ENCODE measurements at places on chromosomes 2 and 18.

DNA sequence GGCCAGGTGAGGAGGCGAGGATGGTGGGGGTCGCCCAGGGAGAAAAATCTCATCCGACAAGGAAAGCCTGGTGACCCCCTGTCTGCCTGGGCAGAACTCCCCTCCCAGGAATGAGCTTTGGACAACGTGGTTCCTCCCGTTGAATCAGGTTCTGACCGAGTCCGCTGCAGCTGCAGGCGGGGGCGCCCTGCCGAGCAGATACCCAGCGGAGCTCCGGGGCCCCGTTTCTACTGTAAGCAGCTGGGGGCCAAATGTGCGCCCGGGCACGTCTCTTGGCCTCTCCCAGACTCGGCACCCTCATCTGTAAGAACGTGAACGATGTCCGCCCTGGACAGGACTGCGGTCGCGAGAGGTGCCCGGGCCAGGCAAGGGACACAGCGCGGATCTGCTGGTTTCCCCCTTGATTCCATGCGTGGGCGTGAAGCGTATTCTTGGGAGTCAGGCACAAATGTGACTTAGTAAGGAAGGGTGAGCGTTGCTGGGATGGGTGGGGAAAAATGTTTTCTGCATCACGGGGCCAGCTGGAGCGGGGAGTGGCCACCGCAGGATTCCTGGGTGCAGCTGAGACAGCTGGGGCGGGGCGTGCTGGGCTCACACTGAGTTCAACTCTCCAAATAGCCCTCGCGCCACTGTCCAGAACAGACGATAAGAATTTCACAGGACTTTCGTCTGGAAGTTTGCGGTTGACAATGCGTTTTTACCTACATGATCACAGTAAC, 20.2 kb upstream of the TUBB6 start:
- no peak for DNase-seq

- DNase-seq = no peak
Observed at GRCh38 chr18:74531043-74531442, 3.3 kb upstream of the CNDP1 start.

GRCh38 chr2:221850076-221850475, 278.0 kb upstream of the EPHA4 start:
- DNase-seq = no peak

DNA sequence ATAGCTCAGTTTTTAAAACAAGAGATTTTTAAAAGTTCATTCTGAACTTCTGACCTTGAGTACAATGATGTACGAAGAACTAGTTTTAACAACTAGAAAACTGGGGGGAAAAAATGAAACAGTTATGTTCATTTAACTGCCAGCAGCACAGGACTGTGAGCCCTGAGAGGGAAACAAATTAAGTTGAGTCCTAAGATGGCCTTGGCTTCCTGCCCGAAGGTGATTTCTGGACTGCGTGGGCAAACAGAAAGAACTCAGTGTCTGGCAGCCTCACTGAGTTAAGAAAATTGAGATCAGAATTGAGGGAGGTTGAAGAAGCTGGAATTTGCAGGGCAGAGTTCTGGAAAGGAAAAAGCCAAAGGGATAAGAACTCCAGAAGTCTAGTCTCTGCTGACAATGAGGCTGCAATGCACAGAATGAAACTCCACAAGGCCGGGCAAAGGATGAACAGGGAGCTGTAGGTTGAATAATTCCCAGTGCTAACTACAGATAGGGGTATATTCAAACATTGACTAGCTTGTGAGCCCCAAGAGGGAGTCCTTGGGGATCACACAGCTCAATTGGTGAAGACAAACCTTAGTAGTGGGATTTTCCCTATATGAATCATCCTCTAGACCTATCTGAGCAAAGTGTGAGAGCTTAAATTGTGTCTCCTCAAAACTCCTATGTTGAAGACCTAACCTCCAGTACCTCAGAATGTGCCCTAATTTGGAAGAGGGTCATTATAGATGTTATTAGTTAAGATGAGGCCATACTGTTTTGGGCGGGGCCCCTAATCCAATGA, 13.1 kb upstream of the CRACDL start:
- DNase-seq = no peak

DNA sequence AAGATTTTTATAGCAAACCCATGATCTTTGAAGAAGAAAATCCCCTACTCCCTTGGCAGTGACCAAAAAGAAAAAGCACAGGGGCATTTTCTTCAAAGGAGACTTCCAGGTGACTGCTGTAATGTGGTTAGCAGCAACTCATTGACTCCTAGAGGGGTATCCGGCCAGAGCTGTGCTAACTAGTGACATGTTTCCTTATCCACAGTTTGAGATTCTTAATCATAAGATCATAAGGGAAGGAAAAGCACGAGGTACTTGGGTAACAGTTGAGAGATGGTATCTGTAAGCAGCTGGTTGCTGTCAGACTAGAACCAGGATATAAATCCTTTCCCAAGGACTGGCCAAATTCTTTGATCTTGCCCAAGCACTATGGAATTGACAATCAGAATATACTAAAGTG, 124.7 kb downstream of the MREG start:
- no peak for DNase-seq

DNA sequence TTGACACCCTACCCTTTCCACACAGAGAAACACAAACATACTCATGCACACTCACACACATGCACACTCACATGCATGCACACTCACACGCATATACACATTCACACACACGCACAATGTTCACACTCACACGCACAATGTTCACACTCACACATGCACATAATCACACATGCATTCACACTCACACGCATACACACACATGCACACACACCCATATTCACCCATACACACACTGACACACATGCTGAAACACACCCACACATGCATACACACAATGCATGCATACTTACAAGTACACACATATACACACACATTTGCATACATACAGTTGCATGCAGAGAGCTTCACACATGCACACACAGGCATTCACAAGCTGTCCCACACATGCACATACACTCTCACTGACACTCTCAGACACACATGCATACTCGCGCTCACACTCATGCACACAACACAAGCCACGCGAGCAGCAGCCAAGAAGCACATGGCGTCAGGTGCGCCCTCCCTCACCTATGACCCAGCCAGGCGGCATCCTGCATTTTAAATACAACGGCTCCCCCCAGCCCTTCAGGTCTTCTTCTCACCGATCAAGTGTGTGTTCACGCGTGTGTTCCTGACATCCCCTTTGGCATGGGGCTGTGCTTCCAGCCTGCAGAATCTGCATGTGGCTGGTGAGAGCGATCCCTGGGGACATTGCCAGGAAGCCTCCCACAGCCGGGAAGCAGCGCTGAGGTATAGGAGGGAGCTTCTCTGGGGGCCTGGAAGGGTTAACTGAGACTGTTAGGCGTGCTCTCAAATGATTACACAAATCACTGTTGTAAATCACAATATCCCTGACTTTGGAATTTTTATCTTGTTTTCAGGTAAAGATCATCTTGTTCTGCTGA, 195.1 kb downstream of the RTP5 start:
- DNase-seq = no peak

DNA sequence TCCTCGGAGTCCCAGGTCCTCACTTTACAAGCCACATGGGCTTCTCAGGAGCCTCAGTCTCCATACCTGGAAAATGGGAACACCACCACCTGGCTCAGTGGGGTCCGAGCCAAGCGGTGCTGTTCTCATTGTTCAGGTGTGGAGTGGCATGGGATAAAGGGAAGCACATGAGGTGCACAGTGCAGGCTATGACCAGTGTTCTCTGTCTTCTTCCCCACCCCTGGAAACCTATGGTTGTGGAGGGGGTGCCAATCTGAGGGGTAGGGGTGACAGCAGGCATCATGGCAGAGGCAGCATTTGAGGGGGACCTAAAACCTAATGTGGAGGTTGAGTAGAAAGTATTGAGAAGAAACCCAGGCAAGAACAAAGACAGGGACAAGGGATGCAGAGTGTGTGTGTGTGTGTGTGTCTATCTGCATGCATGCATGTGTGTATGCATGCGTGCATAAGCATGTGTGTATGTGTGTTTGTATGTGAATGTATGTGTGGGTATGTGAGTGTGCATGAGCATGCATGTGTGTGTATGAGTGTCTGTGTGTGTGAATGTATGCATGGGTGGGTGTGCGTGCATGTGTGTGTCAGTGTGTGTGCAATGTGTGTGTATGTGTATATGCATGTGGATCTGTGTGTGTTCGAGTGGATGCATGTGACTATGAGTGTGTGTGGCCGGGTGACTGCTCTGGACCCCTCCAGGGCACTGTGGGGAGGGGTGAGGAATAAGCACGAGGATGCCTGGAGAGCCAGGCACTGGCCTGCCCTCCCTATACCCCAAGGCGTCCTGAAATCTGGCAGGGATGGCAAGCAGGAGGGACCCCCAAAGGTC, 4.0 kb downstream of the KIF1A start:
- DNase-seq = no peak

DNA sequence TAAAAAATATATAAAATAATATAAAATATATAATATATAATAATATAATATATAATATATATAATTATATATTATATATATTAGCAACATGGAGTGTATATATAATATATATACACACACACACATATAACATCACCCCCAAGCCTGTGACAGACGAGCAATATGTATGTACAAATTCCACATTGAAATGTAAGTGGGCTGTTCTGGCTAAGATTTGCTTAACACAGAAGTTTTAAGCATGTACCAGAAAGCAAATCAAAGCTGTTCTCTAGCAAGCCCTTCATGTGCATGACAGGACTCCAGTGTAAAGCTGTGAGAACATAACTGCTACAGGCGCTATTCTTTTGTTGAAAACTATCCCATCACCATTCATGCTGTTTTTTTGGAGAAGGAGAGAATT, 261.7 kb upstream of the TNP1 start:
- no peak for DNase-seq

- DNase-seq = no peak
Observed at GRCh38 chr2:185215497-185215896, 523.1 kb upstream of the FSIP2 start.

DNA sequence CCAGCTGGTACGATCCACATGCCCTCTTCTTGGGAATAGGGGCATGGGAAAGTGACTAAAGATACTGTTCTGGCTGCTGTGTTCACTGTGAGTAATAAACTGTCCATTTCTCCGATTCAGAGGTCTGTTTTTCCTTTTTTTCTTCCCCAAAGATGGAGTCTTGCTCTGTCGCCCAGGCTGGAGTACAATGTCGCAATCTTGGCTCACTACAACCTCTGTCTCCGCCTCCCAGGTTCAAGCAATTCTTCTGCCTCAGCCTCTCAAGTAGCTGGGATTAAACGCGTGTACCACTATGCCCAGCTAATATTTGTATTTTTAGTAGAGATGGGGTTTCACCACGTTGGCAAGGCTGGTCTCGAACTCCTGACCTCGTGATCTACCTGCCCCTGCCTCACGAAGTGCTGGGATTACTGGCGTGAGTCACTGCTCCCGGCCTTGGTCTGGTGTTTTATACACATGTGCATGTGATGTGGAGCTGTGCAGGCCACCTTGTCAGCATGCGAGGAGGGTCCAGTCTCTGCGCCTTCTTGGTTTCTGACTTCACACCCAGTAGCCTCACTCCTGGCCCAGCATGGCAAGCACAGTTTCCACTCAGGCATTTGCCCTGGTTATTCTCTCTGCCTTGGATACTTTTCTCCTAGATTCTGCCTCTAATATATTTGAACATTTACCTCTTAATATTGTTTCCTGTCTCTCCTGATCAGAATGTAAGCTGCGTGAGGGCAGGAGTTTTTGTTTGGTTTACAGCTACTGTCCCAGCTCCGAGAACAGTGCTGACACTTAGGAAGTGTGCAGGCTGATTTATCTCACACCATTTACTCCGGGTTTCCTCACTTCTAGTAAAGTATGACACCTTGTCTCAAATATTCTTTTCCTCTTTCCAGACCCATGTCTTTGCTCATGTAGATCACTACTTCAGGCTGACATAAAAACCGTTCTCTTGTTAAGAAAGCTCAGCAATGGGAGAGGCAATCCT, 19.7 kb downstream of the PTPN18 start:
- no peak for DNase-seq

GRCh38 chr2:156908825-156909224, 348.7 kb upstream of the GALNT5 start:
- no peak for DNase-seq

DNA sequence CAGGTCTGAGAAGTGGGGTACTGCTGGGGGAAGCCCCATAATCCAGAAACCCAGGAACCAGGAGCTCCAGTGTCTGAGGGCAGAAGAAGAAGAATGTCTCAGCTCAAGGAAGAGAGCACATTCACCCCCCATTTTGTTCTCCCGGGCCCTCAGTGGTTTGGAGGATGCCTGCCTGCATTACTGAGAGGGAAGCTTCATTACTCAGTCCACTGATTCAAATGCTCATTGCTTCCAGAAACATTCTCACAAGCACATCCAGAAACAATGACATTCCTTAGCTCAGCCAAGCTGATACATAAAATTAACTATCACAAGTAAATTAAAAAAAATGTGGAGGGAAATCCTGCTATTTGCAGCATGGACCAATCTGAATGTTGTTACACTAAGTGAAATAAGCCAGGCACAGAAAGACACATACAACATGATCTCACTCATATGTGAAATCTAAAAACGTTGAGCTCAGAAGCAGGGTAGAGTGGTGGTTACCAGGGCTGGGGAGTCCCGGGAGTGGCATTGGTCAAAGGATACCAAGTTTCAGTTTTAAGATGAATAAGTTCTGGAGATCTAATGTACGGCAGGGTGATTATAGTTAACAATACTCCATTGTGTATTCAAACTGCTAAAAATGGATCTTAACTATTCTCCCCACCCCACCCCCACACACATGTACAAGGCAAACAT, 459.3 kb downstream of the GALR1 start:
- DNase-seq = no peak

DNA sequence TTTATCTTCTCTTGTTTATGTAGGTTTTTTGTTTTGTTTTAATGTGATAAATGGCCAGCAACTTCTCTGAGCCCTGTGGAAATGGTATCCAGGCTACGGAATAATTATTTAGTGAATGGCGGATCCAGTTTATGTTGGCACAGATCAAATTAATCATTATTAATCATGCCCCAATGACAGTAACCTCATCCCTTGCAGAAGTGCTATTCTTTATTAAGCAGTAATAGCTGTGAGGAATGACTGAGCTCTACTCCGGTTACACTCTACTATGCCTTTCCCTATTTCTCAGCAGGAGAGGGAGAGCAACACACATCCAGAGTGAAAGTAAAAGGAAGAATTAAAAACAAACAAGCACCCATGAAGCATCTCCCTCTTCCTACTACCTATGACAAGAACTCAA, 84.8 kb downstream of the SETBP1 start:
- DNase-seq = no peak

GRCh38 chr2:120847700-120848321, 112.1 kb downstream of the GLI2 start:
- DNase-seq = no peak

GRCh38 chr2:127217470-127218325, 2.4 kb downstream of the CYP27C1 start:
- no peak for DNase-seq

GRCh38 chr2:20577495-20578235, 73.2 kb downstream of the HS1BP3 start:
- DNase-seq = no peak

DNA sequence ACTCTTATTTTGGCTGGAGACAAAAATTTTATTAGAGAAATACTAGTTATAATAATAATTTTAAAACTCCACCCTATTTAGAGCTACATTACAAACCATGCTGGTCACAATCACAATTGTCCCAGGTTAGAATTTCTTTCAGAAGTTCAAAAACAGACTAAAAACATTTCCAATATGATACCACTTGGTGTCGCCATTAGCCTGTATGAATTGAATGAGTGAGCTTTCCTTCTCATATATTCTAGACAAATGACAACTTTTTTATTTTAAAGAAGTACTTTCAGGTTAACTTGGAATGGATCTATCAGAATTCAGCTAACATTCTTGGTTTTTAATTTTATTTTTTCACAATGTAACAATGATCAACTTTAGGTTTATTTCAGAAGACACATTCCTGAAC, 48.0 kb downstream of the SERPINB8 start:
- DNase-seq = no peak

Measured in CD8-positive, alpha-beta memory T cell (primary cell).